Fibroblast of lung (primary cell): ENCODE measurements at places on chromosomes 4 and X.

DNA sequence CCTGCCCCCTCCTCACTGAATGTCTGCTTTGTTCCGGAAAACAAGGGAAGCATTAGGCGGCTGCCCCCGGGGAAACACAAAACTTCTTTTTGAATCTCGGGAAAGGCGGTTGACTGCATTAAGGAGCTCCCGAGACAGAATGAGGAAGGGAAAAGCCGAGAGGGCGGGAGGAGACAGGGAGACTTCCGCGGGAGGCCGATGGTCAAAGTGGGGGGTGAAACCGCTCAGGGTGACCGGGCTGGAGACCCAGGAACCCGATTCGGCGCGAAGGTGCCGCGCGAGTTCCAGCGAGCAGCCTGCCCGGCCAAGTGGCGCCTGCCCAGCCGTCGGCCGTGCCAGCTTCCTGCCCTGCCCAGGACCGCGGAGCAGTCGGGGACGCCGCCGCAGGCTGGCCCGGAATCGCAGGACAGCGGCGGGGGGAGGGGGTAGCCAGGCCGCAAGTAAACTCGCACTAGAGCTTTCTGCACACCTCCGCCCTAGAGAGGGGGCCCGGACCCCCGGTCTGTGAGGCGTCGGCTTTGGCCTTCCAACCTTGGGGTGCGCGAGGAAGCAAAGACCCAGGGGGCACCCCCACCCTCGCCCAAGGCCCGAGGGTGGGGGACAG is 55.1 kb upstream of the BCOR start:
- DNase-seq, result no peak
- H3K27me3 ChIP-seq, result peaks cover 3% of the 10 kb centered on the region
- peaks cover 2% of the 10 kb centered on the region for H3K4me1 ChIP-seq
- H3K4me3 ChIP-seq, result no peak overlapping the region
- no peaks in the 10 kb centered on the region for H3K36me3 ChIP-seq

- no peak overlapping the region for H3K27ac ChIP-seq
- no peaks in the 10 kb centered on the region for H3K4me1 ChIP-seq
- H3K4me3 ChIP-seq, result no peak overlapping the region
- no peaks in the 10 kb centered on the region for H3K27me3 ChIP-seq
Measured at GRCh38 chr4:105137121-105137875, 9.4 kb upstream of the TET2 start.

DNA sequence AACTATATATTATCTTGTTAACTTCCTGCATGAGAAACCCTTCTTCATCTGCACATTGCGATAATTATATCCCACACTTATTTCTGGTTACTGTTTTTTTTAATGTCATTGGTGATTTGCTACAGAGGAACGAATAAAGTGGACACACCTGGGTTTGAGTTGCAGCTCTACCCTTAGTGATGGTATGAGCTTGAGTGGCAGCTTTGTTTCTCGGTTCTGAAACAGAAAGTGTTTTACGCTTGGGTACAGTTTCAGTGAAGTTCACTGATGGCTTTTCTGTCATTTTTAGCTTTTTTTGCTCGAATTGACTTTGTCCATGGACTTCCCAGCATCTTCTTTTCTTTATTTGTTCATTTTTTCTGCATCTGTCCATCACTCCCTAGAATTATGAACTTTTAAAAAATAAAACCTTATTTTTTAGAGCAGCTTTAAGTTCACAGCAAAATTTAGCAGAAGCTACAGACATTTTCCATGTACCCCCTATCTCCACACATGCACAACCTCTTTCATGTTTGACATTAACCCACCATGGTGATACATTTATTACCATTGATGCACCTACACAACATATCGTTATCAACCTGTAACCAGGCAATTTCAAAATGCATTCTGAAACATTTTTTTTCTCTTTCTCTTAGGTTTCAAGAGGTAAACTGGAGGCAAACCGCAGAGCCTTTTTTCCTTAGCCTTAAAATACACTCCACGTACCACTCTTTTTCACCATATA is 1041.6 kb upstream of the PRKX start:
- H3K4me3 ChIP-seq, result no peak overlapping the region
- no peaks in the 10 kb centered on the region for H3K27me3 ChIP-seq
- H3K4me1 ChIP-seq, result no peaks in the 10 kb centered on the region
- no peaks in the 10 kb centered on the region for H3K36me3 ChIP-seq
- no peak overlapping the region for H3K27ac ChIP-seq
- no peak for DNase-seq

- DNase-seq, result peak; percentile 31
- H3K27ac ChIP-seq, result peak overlapping the region; percentile 94
- peaks cover 3% of the 10 kb centered on the region for H3K36me3 ChIP-seq
- peaks cover 3% of the 10 kb centered on the region for H3K4me1 ChIP-seq
Measured at GRCh38 chr4:119299260-119299671, 22.7 kb downstream of the FABP2 start.

DNA sequence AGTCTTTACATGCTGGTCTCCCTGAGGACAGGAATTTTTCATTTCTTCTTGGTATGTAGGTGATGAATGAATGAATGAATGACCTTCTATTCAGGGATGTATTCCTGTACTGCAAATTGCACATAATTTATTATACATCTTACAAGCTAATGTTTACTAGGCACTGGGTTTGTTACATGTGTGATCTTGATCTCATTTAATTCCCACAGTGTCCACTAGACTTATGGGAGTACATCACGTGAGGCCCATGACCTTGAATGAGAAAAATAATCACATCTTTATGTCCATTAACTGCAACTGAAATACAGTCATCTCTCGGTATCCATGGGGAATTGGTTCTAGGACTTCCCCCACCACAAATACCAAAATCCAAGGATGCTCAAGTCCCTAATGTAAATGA is 150.3 kb downstream of the TMEM164 start:
- no peaks in the 10 kb centered on the region for H3K36me3 ChIP-seq
- H3K4me1 ChIP-seq, result no peaks in the 10 kb centered on the region
- H3K27ac ChIP-seq, result no peak overlapping the region
- DNase-seq, result no peak
- H3K27me3 ChIP-seq, result no peaks in the 10 kb centered on the region
- no peak overlapping the region for H3K4me3 ChIP-seq

DNA sequence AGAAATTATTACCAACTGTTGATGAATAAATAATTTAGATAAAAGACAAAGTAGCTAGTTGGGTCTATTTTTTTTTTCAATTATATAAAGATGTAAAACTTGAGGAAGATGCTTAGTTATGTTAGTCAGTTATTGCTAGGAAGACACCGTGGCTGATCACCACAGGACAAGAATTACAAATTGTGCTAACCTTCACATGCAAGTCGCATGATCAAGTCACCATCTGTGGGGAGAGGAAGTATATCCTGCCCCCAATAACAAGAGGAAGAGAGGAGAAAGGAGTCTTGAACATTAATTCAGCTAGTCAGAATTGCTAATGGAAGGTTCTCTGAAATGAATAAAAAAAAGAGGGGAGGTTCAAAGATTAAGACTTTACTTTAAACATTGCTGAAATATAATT is 52.3 kb downstream of the CPEB2 start:
- H3K4me1 ChIP-seq, result no peaks in the 10 kb centered on the region
- H3K36me3 ChIP-seq, result peaks cover 9% of the 10 kb centered on the region
- no peaks in the 10 kb centered on the region for H3K27me3 ChIP-seq
- H3K4me3 ChIP-seq, result no peak overlapping the region
- DNase-seq, result no peak

- no peak overlapping the region for H3K27ac ChIP-seq
- no peak overlapping the region for H3K4me3 ChIP-seq
- H3K36me3 ChIP-seq, result no peaks in the 10 kb centered on the region
Measured at GRCh38 chr4:1015746-1016145, 4.3 kb downstream of the FGFRL1 start.

DNA sequence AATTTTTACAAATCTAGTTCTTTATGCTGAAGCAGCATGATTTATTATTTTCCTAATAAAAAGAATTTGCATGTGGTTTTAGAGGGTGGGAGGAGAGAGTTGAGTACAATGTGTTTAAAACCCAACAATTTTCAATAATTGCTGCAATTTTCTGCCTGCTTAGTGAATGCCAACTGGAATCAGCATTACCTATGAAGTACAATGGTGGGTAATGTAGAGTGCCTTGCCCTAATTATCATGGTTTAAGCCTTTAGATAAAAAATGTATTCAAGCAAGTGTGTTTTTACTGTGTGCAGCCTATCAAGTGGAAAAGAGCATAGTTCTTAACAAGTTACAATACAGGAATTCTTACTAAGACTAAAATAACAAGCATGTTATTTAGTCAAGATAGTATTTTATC is 77.9 kb upstream of the ANKRD50 start:
- H3K4me1 ChIP-seq, result no peaks in the 10 kb centered on the region
- no peak overlapping the region for H3K4me3 ChIP-seq
- no peaks in the 10 kb centered on the region for H3K27me3 ChIP-seq
